ENCODE measurements at places on chromosomes 1 and 21.

GRCh38 chr1:114290341-114290740, 136.7 kb upstream of the SYT6 start:
- no peak for DNase-seq

DNA sequence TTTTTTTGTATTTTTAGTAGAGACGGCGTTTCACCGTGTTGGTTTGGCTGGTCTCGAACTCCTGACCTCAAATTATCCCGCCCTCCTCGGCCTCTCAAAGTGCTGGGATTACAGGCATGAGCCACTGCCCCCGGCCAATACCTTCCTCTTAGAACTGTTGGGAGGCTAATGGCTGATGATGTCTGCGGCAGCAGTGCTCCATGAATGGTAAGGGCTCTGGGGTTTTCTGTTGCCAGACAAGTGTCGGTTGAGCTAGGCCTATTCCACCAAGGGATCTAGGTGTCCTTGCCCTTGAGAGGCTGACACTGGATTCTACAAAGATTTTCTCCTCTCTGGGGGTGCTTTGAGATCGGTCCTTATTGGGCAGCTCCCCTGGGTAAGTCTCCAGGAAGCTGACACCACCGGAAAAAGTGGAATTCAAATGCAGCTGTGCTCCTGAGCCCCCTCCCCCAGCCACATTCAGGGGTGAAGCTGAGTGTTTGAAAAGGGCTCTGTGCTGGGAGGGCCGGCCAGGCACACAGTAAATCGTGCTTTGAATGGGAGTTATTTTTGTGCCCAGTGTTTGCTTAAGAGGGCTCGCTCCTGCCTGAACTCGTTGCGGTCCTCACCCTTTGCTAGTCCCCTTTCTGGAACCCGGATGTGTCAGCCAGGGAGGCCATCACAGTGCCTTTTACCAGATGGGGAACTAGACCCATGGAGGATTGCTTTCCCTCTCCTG, 5.2 kb downstream of the SOX13 start:
- peak; percentile 96 for DNase-seq

DNA sequence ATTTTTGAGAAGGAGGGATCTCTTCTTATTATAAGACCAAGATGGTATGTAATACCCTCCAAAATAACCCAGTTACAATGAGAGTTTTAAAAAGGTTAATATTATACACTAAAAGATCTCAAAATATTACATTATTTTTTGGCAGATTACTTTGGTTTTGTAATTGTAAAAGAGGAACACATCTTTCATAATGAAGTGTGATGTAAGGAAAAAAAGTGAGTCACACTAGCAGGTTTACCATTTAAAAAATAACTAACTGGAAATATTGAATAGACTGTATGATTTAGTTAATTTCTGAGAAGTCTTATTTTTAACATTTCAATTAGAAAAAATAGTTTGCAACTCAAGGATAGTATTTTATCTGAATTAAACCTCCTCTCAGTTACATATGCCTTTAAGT, 1.1 kb downstream of the F5 start:
- DNase-seq = no peak

GRCh38 chr1:82762829-82763532, 962.2 kb downstream of the ADGRL2 start:
- DNase-seq = no peak

- DNase-seq = no peak
Observed at GRCh38 chr21:26888256-26888655, 43.0 kb upstream of the ADAMTS1 start.

GRCh38 chr1:53073868-53074311, 11.9 kb downstream of the PODN start:
- no peak for DNase-seq

DNA sequence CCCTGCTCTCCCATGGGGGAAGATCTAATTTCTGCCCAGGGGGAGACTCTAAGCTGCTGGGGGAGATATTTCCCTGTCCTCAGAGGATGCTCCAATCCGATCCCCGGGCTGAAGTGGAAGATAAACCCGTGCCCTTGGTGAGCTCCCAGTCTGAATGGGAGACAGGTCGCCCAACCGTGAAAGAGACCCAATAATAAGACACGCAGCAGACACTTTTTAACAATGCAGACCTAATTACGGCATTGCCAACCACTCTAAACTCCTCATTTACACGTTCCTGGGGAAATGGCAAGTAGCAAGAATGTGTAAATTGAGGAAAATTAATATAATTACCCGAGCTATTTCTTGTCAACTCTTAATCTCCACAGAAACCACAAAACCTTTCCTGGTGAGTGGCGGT, 48.7 kb upstream of the ACTL8 start:
- no peak for DNase-seq

GRCh38 chr21:23307065-23307464, 2300.2 kb downstream of the MRPL39 start:
- DNase-seq = no peak

DNA sequence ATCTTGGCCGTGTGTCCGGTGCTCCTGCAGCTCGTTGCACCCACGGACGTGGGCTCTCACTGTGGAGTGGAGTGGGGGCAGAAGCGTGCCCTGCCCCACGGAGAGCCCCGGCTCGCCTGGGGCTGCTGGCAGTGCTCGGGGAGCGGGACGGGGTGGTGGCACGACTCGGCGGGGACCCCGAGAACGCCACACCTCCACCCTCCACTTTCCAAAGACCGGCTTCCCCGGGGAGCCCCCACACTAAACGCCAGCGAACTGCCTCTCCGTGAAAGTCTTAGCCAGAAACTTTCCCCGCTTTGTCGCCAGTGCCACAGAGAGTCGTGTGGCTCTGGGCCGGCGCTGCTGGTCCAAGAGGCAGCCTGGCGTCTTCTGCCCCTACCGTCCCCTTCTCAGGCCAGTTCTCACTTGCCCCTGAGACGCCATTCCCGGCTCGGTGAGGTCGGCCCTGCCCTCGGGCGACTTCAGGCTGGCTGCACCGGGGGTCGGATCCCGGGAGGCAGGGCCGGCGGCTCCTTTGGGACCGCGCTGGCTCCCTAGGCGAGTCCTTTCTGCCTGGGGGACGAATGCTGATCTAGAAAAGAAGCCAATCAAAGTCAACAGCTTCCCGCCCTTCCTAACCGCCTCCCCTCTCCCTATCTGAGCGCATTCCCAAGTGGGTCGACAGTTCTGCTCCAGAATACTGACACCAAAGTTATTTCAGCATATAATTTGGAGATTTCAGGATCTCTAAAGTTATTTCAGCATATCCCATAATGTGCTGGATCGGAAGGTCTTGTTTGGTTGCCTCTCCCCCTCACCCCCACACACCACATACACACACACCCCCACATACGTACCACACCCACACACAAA, 2.6 kb upstream of the SAMD13 start:
- peak; percentile 80 for DNase-seq

GRCh38 chr1:17308593-17308992, 596 bp downstream of the PADI4 start:
- DNase-seq = no peak

- DNase-seq = no peak
Observed at GRCh38 chr1:67312615-67313014, 4.9 kb downstream of the IL12RB2 start.

Measured in NCI-H510A treated with DMSO at 0.1 percent for 48 hours (cell line).